ENCODE measurements at places on chromosomes 1 and 21.

DNA sequence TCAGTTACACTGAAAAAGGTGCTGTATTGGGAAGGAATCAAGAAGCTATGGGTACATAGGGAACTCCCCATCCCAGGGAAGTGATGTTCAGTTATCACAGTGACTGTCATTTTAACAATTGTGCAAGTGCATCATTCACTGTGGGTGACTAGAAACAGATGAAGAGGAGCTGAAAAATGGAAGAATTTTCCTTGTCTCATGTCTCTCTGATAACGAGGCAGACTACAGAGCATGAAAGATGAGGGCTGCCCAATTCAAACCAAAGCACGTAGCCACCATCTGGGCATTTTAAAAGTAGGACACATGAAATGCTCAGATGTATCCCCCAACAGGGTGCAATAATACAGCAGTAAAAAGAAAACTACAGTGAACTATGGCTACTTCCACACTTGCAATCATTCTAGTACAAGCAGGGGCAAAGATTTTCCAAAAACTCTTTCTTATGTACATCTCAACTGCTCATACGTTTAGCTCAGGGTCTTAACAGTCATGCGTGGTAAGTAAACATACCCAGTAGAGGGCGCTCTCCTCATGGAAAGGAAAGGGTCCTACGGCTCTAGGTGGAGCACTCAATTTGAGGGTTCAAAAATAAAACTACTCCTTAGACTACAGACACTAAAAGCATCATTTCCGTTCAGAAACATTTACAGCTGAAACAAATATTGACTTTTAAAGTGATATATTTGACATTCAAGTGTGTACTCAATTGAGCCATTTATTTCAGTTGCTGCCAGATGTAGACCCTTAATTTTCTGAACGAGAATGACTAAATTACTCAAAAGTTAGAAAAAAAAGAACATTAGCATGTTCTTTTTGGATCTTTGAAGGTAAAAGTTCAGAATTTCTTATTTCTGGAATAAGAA is 143.2 kb downstream of the KCTD3 start:
- DNase-seq = peak; percentile 64

DNA sequence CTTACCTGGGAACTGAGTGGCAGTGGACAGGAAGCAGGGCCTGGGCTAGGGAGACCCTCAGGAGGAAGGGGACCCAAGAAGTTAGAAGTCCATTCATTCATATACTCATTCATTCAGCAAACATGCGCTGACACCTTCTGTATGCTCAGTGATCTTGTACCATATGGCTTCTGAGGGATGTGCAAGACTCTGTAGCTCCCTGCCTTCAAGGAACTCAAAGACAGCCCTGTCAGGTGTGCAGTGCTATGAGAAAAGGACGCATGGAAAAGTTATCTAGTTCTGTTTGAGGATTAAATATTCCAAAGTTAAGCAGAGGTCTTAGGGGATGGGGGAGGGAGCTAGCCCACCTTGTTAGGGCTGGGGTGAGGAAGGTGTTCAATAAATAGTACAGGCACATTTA is 12.5 kb downstream of the DMAP1 start:
- DNase-seq = no peak

GRCh38 chr1:207050480-207051190 is 373 bp downstream of the YOD1 start:
- peak; percentile 84 for DNase-seq

DNA sequence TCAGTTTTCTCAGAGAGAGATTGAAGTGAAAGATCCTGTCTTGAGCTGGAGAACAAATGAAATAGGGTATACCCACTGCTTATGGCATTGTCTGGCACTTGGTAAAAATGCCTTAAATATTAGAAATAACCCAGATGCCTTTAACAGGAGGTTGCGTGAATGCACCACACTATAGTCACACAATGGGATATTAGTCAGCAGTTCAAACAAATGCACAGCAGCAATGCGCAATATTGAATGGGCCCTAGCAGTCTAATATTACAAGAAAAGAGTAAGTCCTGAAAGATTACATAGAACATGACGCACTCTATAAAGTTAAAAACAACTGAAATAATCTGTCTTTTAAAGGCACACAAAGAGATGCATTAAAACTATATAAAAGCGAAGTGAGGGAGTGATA is 161.1 kb downstream of the EDEM3 start:
- DNase-seq = no peak

DNA sequence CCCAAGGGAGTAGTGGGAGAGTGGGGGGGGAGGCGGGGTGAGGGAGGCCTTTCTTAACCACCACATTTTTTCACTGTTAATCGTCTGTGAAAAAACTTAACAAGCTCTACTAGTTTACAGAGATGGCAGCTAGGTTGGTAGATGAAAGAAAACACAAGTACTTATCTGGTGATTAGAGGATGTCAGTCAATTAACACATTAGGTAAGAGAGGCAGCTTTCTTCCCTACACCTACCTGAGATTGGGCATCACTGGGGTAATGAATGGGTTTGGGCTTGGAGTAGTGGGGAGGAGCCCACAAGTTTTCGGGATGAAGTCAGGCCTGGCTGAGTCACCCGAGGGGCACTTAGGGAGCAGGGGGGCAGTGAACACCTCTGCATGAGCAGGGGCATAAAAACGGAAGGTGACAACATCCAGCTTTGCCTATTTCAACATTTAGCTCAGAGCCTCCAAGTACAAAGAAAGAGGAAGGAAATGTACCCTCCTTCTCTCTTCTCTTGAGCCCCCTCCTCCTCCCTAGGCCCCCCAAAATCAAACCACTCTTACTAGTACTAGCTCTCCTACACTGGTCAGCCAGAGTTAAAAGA is 2.5 kb downstream of the LBR start:
- DNase-seq = no peak

DNA sequence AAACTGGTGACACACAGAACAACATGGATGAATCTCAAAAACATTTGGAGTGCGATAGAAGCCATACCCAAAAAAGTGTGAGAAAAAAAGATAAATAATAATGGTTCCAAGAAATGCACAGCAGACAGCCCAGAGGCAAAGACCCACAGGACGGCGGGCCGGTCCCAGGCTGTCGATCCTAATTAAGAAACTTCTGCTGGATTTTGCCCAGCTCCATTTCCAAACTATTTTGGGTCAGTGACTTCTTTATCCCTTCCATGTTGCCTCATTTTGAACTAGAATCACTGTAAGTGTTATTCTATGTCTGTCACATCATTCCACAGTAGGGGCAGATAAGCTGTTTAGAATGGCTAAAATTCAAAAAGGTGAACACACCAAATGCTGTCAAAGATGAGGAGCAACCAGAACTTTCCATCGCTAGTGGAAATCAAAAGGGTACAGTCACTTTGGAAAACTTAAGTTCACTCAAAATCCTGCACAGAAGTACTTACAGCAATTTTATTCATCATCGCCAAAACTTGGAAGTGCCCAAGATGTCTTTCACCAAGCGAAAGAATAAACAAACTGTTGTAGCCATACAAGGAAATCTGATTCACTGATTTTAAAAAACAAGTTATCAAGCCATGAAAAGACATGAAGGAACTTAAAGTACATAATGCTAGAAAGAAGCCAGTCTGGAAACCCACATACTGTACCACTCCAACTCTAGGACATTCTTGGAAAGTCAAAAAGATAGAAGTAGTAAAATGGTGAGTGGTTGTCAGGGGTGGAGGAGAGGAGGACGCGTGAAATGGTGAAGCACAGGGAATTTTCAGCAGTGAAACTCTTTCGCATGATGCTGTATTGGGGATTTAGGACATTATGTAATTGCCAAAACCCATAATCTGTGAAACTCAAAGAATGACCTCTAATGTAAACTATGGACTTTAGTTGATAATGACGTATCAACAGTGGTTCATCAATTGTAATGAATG is 7.5 kb downstream of the NBPF1 start:
- no peak for DNase-seq

- no peak for DNase-seq
These were observed 8.1 kb upstream of the TFF1 start for GRCh38 chr21:42374457-42374856.

GRCh38 chr1:11997081-11997850 is 17.0 kb downstream of the MFN2 start:
- no peak for DNase-seq

- DNase-seq = no peak
These were observed 333.0 kb downstream of the PAPPA2 start for GRCh38 chr1:176795929-176796328.

DNA sequence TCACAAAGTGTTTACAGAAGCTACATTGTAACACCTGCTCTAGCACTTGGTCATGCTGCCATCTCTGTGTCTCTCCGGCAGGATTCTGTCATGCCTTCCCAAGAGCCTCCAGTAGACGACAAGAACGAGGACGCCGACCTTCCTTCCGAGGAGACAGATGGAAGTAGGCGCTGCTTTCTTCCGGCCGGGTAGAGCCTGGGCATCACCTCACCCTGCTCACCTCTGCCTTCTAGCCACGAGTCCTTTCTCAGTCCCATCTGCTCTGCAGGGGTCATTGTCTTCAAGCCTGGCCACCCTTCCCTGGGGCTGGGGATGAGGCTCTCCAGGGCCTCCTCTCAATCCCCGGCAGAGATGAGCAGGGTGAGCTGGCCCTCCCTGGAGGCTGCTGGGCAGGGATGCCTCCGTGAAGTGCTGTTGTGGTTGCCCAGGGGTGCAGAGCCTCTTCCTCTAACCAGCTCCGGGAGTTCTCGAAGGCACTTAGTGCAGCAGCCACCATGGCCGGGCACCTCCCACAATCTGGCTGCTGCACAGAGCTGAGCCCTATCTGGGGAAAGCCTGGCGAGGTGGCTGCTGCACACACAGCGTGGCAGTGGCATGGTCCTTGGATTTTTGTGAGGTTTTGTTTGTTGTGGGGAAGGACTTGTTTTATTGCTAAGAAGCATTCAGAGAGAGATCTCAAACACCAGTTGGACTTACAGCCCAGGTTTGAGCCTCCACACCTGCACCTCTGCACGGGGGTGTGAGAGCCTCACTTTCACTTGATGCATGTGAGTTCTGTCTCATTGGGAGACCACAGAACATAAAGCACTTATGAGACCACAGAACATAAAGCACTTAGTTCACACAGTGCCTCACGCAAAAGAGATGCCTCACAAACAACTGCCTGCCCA is 48.4 kb downstream of the FAAP20 start:
- DNase-seq = no peak

- DNase-seq = no peak
These were observed 108.1 kb upstream of the BACE2 start for GRCh38 chr21:41059871-41060270.

DNA sequence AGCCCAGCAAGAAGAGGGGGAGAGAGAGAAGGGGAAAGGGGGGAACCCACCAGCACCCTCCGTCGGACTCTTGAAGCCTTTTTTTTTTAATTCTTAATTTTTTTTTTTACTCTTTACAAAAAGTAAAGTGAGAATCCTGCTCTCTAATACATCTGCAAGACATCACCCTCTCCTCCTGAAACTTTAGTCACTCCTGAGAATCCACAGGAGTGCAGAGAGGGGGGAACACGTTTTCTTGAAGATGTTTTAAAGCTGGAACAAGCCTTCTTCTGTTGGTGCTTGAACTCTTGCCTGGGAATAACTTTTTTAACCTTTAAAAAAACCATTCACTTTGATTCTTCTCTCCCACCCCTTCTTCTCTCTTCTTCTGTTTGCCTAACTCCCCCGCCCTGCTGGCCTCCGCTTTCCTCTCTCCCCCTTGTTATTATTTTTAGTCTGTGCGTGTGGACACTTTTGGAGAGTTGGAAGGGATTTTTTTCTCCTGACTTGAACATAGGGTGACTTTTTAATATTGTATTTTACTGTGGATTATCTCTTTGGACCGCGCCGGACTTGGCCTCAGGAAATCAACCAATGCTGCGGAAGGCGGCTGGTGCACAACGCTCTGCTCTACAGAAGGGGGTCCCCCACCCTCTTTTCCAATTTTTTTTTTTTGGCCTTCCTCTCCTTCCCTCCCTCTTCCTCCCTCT is 383 bp upstream of the PRRX1 start:
- no peak for DNase-seq

Data from NCI-H510A treated with DMSO at 0.1 percent for 48 hours (cell line).